B cell (primary cell): ENCODE measurements at places on chromosomes 16 and 17.

DNA sequence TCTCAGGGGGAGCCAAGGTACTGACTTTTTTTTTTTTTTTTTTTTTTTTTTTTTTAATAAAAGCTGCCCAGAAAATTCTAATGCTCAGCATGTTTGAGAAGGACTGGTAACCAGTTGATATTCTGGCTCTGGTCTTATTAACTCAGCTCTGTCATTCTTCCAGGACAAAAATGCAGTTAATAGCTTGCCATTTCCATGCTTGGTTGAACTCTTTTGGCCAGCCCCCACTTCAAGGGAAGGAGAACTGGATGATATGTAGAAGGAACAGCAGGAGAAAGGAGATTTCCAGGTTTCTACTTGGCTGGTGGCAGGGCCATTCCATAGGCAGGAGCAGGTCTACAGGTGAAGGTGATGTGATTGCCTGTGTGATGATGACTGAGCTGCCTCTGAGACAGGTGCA is 59.2 kb upstream of the TANC2 start:
- DNase-seq, result no peak

GRCh38 chr16:4544473-4544872 is 5.9 kb upstream of the CDIP1 start:
- no peak for DNase-seq

GRCh38 chr17:42502091-42502490 is 34.0 kb upstream of the NAGLU start:
- no peak for DNase-seq

DNA sequence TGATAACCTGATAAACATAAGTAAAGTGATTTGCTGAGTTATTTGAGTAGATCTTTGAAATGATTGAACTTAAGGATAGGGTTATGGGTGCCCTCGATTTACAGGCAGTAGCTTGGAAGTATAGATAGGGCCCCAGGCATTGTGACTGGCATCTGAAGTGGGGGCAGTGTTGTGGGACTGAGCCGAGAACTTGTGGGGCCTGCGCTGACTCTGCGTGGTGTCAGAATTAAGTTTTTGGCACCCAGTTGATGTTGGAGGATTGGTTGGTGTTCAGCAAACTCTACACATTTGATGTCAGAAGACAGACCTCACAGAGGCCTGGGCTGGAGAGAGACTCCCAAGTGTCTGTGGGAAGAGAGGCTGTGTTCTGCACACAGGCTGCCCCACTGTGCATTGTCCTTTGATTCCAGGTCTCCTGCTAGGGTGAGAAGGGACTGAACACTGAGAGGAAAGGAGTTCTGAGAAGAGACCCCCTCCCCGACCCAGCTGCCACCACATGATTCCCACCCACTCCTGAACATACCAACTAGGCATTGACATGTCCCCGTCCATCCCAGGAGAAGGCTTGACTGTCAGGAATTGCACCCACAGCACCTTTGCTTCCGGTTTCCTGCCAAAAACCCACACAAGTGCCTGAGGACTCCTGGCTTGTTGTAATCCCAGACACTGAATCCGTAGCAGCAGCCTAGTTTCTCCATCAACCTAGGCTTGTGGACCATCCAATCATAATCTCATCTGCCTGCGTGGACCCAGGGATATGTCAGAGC is 4.5 kb downstream of the ZNF267 start:
- DNase-seq, result no peak

- no peak for DNase-seq
These were observed 63.8 kb upstream of the GPRC5B start for GRCh38 chr16:19948186-19949104.

GRCh38 chr16:66136841-66137240 is 229.7 kb upstream of the CDH5 start:
- no peak for DNase-seq

GRCh38 chr16:46673320-46674013 is 15.5 kb downstream of the VPS35 start:
- peak; percentile 78 for DNase-seq

DNA sequence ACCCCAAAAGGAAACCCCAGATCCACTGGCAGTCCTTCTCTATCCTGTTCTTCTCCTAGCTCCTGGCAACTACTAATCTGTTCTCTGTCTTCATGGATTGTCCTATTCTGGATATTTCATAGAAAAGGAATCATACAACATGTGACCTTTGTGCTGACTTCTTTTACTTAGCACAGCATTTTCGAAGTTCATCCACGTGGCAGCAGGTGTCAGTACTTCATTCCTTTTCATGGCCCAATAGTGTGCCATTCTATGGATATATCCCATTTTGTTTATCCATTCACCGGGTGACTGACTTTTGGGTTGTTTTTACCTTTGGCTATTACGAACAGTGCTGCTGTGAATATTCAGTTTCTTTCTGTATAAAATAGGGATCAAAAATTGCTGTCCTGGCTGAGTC is 10.4 kb upstream of the FA2H start:
- no peak for DNase-seq

DNA sequence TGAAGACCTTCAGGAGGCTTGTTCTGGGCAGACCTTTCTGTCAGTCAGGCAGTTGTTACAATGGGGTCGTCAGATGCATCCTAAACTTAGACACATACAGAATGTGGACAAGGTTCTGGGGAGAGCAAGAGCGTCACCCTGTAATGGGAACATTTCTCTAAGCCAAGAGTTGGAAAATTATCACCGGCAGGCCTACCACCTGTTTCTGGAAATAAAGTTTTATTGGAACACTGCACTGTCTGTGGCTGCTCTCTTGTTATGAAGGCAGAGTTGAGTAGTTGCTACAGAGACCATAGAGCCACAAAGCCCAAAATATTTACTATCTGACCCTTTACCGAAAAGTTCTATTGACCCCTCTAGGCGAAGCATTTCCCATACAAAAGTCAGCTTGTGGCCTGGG is 106.2 kb downstream of the CPPED1 start:
- no peak for DNase-seq

DNA sequence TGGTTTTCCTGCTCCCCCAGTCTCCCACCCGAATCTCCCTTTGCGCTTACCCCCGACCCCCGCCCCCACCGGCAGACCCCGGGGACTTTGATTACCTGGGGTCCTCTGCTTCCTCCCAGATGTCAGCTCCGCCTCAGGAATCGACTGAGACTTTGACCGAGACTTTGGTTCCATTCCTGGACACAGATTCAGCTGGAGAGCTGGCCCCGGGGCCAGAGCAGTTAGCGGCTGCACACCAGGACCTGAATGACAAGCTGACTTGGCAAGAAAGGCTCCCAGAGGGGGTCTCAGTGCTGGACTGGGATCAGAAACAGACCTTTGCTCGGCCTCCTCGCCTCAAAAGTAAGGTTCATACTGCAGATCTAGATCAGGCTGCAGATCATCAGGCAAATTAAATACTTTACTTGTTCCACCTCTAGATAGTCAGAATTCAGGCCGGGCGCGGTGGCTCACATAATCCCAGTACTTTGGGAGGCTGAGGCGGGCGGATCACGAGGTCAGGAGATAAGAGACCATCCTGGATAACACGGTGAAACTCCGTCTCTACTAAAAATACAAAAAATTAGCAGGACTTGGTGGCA is 60.3 kb upstream of the FBXO47 start:
- DNase-seq, result no peak

- DNase-seq, result no peak
These were observed 80.5 kb downstream of the TBC1D16 start for GRCh38 chr17:79955167-79955549.

GRCh38 chr16:2282866-2283555 is 15.1 kb upstream of the RNPS1 start:
- DNase-seq, result no peak

DNA sequence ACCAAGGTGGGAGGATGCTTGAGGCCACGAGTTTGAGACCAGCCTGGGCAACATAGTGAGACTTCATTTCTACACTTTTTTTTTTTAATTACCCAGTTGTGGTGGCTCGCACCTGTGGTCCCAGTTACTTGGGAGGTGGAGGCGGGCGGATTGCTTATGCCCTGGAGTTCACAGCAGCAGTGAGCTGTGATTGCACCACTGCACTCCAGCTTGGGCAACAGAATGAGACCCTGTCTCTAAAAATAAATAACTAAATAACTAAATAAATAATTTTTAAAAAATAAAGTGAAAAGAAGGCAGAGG is 9.3 kb downstream of the DNAI2 start:
- no peak for DNase-seq

GRCh38 chr16:72482695-72483094 is 310.7 kb upstream of the PMFBP1 start:
- no peak for DNase-seq

GRCh38 chr17:63697341-63698286 is 2.3 kb downstream of the LIMD2 start:
- peak; percentile 96 for DNase-seq

DNA sequence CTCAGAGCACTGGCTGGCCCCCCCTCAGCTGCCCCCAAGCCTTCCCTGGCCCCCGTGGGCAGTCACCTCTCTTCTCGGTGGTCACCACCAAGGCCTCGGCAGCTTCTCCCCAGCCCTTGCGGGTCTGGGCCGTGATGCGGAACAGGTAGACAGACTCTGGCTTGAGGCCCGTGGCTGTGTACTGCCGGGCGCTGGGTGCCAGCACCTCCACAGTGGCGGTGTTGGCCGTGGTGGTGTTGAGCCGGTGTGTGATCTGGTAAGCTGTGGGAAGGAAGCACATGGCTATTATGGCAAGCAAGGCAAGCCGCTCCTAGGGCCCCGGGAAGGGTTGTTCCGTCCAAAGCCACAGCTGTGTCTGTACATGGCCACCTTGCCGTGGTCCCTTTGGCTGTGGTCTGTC is 78.4 kb upstream of the CDC42EP4 start:
- DNase-seq, result no peak

DNA sequence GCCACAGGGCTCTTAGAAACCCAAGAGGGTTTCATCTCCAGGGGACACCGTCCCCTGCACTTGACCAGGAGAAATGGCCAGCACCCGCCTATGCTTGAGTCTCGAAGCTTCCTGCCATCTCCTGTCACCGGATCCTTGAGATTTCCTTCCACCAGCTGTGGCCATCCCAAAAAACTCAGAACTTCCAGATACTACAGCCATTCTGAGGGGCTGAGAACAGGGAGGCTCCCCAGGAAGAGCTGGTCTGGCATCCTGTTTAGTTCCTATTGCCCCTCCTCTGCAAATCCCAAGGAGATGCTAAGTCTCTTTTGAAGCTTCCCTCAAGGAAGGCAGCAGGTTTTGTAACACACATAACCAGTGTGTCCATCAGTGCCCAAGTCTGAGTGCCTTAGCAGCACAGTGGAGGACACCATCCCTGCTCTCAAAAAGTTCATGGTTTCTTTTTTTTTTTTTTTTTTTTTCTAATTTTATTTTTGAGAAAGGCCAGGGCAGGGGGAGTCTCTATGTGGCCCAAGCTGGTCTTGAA is 2.0 kb downstream of the UBALD2 start:
- peak; percentile 28 for DNase-seq
